Tibial nerve (tissue), 4 donors: ENCODE measurements at places on chromosomes 2 and 18. TPM values are rescaled to one million over a fixed set of nuclear protein-coding genes. Genes with fewer than 3 reads are reported as not detected.

DNA sequence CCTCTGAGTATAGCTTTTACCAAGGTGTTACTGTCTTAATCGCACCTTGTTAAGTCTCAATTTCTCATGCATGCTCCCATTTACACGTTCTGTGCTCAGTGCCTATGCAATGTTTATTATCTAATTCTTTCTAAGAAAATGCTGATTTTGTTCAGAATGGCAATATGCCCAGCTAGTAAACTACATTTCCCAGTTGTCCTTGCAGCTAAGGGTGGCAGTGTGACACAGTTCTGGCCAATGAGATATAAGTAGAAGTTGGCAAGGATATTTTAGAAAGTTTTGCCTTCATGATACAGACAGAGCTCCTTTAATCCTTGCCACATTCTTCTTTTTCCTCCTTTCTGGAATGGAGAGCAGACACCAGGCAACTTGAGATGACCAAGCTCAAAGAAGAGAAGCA is 45.3 kb downstream of the POLE4 start:
- no peaks in the 10 kb centered on the region for H3K4me1 ChIP-seq
- no peaks in the 10 kb centered on the region for H3K36me3 ChIP-seq
- H3K4me3 ChIP-seq: no peak overlapping the region
- H3K27ac ChIP-seq: no peak overlapping the region
- DNase-seq: no peak

- H3K4me3 ChIP-seq: no peak overlapping the region
- no peak overlapping the region for H3K27ac ChIP-seq
- H3K36me3 ChIP-seq: no peaks in the 10 kb centered on the region
These were observed 128.4 kb upstream of the CBLN2 start for GRCh38 chr18:72672364-72673184.

DNA sequence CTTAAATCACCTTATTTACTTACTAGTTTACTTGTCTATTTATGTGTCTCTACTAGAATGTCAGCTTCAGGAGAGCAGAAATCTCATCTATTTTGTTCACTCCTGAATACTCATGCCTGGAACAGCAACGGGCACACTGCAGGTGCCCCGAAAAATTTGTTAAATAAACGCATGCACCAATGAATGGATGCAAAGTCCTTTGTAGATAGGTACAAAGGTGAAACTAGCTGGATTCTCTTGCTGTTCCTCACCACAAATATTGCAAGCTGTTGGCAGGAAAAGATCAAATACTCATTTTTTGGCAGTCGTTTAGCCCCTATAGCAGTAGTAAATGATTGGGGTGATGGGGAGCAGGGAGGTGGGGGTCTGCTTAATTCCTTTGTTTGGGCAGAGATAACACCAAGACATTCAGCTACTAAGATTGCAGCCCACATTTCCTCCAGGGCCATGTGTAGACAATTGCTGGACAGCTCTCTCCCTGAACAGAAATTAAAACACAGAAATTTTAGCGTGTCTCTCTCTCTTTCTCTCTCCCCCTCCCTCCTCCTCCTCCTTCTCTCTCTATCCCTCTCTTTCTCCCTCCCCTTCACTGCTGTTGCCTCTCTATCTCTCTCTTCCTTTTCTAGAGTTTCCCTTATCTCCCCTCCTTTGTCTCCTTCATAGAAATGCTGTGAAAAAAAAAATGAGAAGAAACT is 5.4 kb downstream of the MARCHF4 start:
- H3K4me1 ChIP-seq: no peaks in the 10 kb centered on the region
- H3K27ac ChIP-seq: no peak overlapping the region
- H3K36me3 ChIP-seq: no peaks in the 10 kb centered on the region
- peaks cover 51% of the 10 kb centered on the region for H3K27me3 ChIP-seq
- no peak overlapping the region for H3K4me3 ChIP-seq

DNA sequence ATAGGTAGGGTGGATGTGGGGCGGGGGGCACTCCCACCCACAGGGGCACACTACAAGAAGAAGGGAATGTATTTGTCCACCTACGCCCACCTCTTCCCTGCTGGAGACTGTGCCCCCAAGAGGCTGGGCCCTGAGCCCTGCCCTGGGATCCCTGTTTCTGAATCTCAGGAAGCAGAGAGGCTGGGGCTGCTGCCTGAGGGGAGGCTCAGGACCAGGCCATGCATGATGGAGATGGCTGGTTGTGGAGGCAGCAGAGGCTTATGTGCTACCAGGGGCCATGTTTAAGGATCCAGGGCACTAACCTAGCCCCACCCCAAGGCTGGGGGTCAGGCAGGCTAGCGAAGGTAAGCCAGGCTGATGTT is 81.1 kb upstream of the OTOF start:
- DNase-seq: no peak
- no peak overlapping the region for H3K27ac ChIP-seq
- H3K27me3 ChIP-seq: peaks cover 54% of the 10 kb centered on the region
- H3K4me1 ChIP-seq: no peaks in the 10 kb centered on the region
- H3K4me3 ChIP-seq: no peak overlapping the region

NR4A2 gene
- 19.5 TPM for total RNA-seq

DNA sequence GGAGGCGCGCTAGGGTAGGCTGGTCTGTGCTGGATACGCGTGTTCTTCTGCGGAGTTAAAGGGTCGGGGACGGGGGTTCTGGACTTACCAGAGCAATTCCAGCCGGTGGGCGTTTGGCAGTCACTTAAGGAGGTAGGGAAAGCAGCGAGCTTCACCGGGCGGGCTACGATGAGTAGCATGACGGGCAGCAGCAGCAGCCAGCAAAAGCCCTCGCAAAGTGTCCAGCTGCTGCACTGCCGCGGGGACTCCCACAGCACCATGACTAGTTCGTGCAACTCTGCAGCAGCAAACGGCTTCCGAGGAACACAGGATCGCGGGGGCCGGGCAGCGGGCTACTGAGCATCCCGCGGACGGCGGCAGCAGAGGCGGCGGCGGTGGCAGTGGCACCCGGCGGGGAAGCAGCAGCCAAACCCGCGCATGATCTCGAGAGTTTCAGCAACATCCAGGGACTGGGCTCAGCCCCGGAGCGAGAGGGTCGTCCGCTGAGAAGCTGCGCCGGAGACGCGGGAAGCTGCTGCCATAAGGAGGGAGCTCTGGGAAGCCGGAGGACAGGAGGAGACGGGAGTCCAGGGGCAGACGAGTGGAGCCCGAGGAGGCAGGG is 368 bp downstream of the TMEFF2 start:
- no peak for DNase-seq
- H3K36me3 ChIP-seq: no peaks in the 10 kb centered on the region
- peak overlapping the region; percentile 51 for H3K4me3 ChIP-seq
- H3K27ac ChIP-seq: no peak overlapping the region
- H3K4me1 ChIP-seq: no peaks in the 10 kb centered on the region
- H3K27me3 ChIP-seq: peaks cover 7% of the 10 kb centered on the region
